ENCODE measurements at places on chromosomes 7 and 10.

DNA sequence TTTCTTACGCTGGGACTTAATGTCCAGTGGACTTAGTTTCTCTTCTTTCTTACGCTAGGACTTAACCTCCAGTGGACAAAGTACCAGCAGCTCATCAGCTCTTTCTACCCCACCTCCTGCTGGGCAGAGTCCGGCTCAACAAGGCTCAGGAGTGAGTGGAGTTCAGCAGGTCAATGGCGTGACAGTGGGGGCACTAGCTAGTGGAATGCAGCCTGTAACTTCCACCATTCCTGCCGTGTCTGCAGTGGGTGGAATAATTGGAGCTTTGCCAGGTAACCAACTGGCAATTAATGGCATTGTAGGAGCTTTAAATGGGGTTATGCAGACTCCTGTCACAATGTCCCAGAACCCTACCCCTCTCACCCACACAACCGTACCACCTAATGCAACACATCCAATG lies 199.7 kb downstream of the MLLT10 start:
- no peak for DNase-seq

DNA sequence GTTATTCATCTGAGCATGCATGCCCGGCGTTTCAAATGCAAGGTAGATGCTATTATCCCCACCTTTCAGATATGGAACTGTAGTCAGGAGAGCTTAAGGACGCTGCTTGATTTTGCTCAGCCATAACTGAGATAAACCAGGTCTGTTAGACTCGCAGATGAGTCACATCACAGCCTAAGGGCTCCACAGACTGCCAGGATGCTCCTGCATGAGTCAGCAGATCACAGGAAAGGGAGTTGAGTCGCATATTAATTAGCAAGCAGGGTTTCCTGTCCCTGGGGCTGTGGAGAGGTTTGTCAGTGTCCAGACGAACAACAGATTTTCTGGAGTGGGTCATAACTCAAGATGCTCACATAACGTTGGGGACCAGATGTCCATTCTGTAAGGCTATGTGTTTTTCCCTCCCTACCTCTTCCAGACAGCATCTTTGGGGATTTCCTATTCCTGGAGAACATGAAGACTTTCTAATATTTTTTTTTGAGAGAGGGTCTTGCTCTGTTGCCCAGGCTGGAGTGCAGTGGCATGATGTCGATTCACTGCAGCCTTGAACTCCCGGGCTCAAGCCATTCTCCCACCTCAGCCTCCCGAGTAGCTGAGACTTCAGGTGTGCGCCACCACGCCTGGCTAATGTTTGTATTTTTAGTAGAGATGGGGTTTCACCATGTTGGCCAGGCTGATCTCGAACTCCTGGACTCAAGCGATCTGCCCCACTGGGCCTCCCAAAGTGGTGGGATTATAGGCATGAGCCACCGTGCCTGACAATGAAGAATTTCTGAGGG lies 36.7 kb downstream of the PFKFB3 start:
- peak; percentile 97 for DNase-seq

GRCh38 chr10:61749291-61749690 lies 86.6 kb downstream of the CABCOCO1 start:
- no peak for DNase-seq

DNA sequence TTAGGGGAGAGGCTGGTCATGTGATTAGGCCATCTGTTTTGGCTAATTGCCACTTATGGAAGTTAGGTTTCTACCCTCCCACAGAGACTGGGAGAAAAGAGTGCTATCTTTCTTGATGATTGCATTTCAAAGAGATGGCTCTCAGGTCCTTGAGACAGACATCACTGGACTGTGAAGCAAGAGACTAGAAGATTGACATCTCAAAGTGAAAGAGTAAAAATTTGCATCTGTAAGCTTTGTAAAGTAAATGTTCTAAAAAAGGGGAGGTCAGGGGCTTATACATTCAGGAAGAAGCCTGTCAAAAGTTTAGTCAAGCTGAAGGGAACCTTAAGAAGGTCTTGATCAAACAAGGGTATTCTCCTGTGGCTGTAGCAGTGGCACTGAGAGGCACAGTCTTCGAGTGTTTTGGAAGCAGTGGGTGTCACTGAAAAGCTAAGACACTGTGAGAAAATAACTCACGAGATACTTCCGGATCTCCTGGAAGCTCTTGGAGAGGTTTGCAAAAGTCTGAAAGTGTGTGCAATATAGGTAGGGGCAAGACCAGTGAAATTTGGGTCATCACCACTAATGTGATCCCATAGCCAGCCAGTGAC lies 342.1 kb downstream of the PHF14 start:
- DNase-seq = no peak

DNA sequence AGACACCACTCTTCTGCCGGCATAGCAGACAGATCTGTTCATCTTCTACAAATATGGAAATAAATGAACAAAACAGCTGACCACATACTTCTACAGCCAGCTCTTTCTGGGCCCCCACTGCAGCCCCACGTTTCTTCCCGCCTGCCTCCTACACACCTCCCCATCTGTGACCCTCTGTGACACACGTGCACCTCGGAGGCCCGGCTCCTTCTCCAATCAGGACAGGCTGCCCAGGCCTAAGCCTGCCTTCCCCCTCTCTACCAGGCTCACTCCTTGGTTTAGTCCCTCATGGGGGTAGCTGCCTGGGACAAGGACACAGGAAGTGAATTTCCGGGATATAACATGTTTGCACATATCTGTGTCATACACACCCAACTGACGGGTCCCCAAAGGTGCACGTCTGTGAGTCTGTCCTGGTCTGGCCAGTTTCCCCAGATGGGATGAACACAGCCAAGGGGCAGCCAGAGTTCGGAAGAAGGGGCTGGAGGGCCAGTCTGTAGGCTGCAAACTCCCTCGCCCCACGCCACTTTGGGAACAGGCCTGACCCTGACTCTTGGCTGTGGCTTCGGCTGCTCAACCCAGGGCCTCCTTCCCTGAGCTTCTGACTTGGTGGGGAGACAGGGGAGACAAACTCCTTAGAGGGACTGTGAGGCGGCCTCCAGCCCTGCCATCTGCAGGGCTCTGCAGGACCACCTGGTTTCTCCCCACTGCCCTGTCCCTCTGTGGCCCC lies 30.3 kb downstream of the PITRM1 start:
- no peak for DNase-seq

DNA sequence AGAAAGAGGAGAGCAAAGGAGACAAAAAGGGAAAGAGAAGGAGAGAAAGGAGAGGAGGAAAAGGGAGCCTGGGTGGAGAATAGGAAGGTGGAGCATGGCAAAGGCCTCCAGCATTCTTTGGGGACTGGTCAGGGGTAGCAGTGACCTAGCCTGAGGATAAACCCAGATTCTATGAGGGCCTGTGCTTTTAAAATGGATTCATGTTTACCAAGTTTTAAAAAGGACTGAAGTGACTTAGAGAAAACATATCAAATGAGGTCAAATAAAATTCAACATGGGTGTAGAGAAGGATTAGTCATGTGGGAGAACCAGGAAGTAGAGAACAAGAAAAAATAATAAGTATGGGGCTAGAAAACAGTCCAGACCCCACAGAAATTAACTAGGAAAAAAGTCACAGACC lies 20.7 kb downstream of the CREB3L2 start:
- no peak for DNase-seq

DNA sequence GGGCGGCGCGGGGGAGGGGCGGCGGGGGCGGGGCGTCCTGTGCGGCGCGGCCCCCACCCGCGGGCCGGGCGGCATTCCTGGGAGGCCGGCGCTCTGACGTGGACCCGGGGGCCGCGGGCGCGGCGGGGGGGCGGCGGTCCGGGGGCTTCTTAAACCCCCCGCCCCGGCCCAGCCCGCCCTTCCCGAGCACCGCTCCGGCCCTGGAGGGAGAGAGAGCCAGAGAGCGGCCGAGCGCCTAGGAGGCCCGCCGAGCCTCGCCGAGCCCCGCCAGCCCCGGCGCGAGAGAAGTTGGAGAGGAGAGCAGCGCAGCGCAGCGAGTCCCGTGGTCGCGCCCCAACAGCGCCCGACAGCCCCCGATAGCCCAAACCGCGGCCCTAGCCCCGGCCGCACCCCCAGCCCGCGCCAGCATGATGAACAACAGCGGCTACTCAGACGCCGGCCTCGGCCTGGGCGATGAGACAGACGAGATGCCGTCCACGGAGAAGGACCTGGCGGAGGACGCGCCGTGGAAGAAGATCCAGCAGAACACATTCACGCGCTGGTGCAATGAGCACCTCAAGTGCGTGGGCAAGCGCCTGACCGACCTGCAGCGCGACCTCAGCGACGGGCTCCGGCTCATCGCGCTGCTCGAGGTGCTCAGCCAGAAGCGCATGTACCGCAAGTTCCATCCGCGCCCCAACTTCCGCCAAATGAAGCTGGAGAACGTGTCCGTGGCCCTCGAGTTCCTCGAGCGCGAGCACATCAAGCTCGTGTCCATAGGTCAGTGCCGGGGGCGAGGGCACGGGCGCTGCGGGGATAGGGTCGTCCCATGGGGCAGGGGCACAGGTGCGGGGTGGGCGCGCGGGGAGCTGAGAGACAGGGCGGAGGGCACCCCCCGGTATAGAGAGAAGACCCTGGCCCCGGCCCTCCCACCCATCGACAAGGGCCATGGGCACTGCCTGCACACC lies at the start of gene FLNC:
TSS of gene FLNC (plus strand) at position 176 of the 947 bp plus-strand sequence. CDS start at position 408, 232 bp downstream.
- DNase-seq = no peak

DNA sequence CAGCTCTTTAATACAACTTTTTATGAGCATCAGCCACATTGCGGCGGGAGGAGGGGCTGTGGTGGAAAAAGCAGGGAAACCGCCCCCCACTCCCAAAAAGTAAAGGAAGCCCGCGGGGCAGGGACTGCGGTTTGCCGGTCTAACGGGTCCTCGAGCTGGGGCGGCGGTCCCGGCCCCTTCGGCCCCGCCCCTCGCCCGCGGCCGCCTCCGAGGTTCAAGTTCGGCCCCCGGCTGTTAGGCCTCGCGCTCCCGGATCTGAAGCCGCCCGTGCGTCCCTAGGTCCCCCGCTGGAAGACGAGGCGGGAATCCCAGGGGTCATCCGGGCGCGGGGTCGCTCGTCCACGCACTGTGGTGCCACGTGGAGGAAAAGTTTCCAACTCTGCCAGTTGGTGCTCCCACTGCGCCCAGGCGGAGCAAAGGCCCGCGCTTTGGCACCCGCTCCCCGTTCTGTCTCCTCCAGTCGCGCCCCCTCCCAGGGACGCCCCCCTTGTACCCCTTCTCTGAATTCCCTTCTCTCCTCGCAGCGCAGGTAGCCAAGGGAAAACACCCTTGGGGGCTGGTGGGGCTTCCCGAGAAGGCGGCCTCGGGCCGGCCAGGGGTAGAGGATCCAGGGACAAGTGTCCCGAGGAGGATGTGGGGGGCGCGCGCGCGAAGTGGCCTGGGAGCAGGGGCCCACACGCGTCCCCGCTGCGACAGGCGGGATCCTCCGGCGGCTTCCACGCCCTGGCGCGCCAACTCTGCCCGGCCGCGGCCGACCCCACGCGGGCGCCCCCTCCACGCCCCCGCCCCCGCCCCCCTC lies 798 bp upstream of the AUTS2 start:
- no peak for DNase-seq

- DNase-seq = no peak
Observed at GRCh38 chr10:89413398-89413912, 913 bp upstream of the IFIT5 start.
